ENCODE measurements at places on chromosomes 12 and 14. TPM values are rescaled to one million over a fixed set of nuclear protein-coding genes. Genes with fewer than 3 reads are reported as not detected.

DNA sequence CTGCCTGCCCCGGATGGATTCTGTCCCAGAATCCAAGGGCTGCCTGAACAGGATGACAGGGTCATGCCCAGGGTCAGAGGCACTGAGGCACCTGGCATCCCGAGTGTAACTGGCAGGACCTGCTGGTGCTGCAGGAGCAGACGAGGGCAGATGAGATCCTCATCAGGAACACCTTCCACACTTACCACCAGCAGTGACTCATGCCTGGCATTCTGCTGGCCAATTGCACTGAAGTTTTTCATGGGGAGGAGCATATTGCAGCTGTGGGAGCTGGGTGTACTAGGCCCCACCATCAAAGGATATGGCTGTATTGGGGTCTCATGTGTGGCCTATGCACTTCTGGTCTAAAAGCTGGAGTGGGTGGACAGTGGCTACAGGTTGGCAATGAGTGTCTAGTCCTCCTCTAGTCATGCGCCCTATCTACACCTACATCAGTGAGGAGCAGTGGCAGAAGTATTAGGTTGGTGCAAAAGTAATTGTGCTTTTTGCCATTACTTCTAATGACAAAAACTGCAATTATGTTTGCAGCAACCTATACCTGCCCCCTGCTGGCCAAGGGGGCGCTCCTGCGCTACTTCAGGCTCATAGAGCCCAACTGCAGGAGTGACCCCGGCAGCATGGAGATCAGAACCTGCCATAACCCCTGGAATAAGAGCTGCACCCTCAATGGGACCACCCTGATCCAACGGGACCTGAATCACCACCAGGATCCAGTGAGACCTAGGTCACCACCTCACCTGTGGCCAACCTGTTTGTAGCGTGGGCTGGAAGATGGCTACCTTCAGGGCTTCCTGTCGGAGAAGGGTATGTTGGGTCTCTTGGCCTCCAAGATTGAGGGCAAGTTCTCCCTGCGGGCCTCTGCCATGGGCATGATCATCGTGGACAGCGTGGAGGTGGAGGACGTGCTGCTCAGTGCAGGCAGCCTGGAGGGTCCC is 8.0 kb upstream of the C12orf42 start:
- DNase-seq: peak; percentile 43
- H3K27me3 ChIP-seq: no peaks in the 10 kb centered on the region
- no peak overlapping the region for H3K4me3 ChIP-seq
- H3K27ac ChIP-seq: no peak overlapping the region
- no peaks in the 10 kb centered on the region for H3K4me1 ChIP-seq
- no peaks in the 10 kb centered on the region for H3K36me3 ChIP-seq

- peaks cover 18% of the 10 kb centered on the region for H3K27me3 ChIP-seq
- peaks cover 1% of the 10 kb centered on the region for H3K4me1 ChIP-seq
- DNase-seq: no peak
- peaks cover 4% of the 10 kb centered on the region for H3K36me3 ChIP-seq
- no peak overlapping the region for H3K27ac ChIP-seq
- no peak overlapping the region for H3K4me3 ChIP-seq
These were observed 5.9 kb downstream of the ADGRD1 start for GRCh38 chr12:130959632-130960031.

DNA sequence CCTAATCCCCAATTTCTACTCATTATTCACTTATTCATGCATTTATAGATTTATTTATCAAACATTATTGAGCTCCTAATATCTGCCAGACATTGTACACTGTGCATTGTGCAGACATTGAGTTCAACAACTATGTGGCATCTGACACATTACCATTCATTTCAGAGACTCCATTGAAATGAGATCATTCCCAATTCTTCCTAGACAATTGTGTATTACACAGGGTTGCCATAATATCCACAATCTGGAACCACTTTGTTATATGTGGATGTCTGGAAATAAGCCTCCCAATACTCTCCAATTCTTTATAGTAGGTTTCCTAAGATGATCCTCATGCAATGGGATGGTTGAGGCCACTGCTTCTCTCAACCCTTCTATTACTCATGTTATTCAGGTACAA is 165.0 kb downstream of the OTOGL start:
- no peak for DNase-seq
- H3K27me3 ChIP-seq: peaks cover 12% of the 10 kb centered on the region
- no peak overlapping the region for H3K4me3 ChIP-seq
- H3K4me1 ChIP-seq: peaks cover 11% of the 10 kb centered on the region
- no peak overlapping the region for H3K27ac ChIP-seq

Gene PIWIL1
- total RNA-seq: not detected

Gene RPS6KL1
- 12.3 TPM for total RNA-seq

Gene MSRB3
- 35.1 TPM for total RNA-seq

Gene CDCA3
- total RNA-seq: 25.5 TPM

Gene USP44
- not detected for total RNA-seq

All from MCF 10A (cell line).